Lung (tissue), 17 donors: ENCODE measurements at places on chromosomes 3 and 15. TPM values are rescaled to one million over a fixed set of nuclear protein-coding genes. Genes with fewer than 3 reads are reported as not detected.

- no peak for DNase-seq
- no peak overlapping the region for H3K27ac ChIP-seq
- peaks cover 20% of the 10 kb centered on the region for H3K4me1 ChIP-seq
- H3K4me3 ChIP-seq: no peak overlapping the region
- H3K36me3 ChIP-seq: no peaks in the 10 kb centered on the region
Measured at GRCh38 chr15:60710656-60711055, 231.7 kb upstream of the ICE2 start.

GRCh38 chr3:126571078-126571477, 12.3 kb upstream of the C3orf22 start:
- H3K27ac ChIP-seq: no peak overlapping the region
- no peaks in the 10 kb centered on the region for H3K36me3 ChIP-seq
- H3K27me3 ChIP-seq: no peaks in the 10 kb centered on the region
- no peak for DNase-seq
- no peaks in the 10 kb centered on the region for H3K4me1 ChIP-seq
- no peak overlapping the region for H3K4me3 ChIP-seq

GRCh38 chr3:119918992-119919933, 137.4 kb downstream of the NR1I2 start:
- no peak for DNase-seq
- H3K36me3 ChIP-seq: peaks cover 4% of the 10 kb centered on the region
- no peak overlapping the region for H3K4me3 ChIP-seq

- H3K27ac ChIP-seq: no peak overlapping the region
- no peaks in the 10 kb centered on the region for H3K4me1 ChIP-seq
- no peak overlapping the region for H3K4me3 ChIP-seq
- H3K27me3 ChIP-seq: no peaks in the 10 kb centered on the region
Measured at GRCh38 chr3:192857260-192857661, 60.4 kb downstream of the MB21D2 start.

- H3K27me3 ChIP-seq: no peaks in the 10 kb centered on the region
- no peaks in the 10 kb centered on the region for H3K36me3 ChIP-seq
- peaks cover 2% of the 10 kb centered on the region for H3K4me1 ChIP-seq
- H3K27ac ChIP-seq: no peak overlapping the region
- H3K4me3 ChIP-seq: no peak overlapping the region
Measured at GRCh38 chr3:188914552-188914951, 257.2 kb upstream of the TPRG1 start.

The SPINK8 gene
- total RNA-seq: not detected
